ENCODE measurements at places on chromosomes 16 and 17.

- DNase-seq = no peak
Observed at GRCh38 chr17:9893411-9894012, 11.6 kb downstream of the RCVRN start.

GRCh38 chr17:1077986-1078711, 81.2 kb downstream of the TIMM22 start:
- no peak for DNase-seq

- no peak for DNase-seq
Observed at GRCh38 chr17:45770632-45771270, 13.4 kb upstream of the CRHR1 start.

- no peak for DNase-seq
Observed at GRCh38 chr16:4702466-4702808, 9.1 kb downstream of the NUDT16L1 start.

DNA sequence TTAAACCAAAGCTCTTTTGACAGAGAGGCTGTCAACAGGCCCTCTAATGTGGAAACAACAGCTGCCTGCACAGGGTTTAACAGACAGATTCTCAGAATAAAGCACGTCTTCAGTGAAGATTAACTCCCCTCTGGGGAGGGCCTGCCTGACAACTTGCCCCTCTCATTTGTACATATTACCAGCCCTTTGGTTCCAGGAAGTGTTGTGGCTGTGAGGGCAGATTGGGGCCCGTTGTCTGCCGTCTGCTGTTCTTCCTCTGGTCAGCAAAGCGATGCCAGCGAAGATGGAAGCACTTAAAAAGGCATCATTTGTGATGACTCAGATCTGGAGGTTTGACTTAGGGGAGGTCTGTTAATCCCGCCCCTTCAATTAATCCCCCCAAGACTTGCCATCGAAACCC, 177.0 kb upstream of the IRX6 start:
- no peak for DNase-seq

GRCh38 chr17:79789943-79790804, 6.7 kb downstream of the CBX8 start:
- DNase-seq = no peak

- DNase-seq = peak; percentile 70
Observed at GRCh38 chr17:39235555-39236449, 10.1 kb upstream of the STAC2 start.

DNA sequence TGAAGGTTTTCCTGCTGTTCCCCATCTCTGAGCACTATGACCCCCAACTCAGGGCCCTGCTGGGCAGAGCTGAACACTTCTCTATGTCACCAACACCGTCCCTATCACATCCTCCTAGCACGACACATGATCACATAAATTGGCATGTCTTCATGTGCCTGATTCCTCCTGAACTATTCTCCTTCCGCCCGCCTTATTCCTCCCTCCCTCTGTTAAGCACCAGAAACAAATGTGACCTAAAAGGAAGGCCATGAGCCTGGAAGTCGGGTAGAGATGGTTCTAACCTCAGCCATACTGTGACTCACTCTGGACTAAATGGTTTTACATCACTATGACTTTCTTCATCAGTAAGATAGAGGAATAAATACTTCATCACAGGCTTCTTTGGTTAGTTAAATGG, 80.8 kb upstream of the DYNLRB2 start:
- no peak for DNase-seq

- no peak for DNase-seq
Observed at GRCh38 chr16:24257958-24258357, 1.8 kb downstream of the CACNG3 start.

DNA sequence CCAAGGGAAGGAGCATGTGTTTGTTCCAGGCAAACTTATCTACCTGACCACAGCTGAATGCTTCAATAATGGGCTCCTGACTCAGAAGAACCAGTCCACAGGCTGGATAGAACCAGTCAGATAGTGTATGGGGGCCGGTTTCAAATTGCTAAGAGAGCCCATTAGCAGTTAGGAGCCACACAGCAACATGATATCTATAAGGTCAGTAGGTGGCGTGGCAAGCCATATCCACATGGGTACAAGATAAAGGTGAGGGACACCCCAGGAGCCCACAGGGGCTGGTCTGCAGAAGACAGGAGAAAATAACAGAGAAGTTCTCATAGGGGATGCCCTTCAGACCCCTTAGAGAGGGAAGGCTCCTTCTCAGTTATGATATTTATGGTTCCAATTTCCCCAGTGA, 31.6 kb upstream of the CDRT15 start:
- no peak for DNase-seq

DNA sequence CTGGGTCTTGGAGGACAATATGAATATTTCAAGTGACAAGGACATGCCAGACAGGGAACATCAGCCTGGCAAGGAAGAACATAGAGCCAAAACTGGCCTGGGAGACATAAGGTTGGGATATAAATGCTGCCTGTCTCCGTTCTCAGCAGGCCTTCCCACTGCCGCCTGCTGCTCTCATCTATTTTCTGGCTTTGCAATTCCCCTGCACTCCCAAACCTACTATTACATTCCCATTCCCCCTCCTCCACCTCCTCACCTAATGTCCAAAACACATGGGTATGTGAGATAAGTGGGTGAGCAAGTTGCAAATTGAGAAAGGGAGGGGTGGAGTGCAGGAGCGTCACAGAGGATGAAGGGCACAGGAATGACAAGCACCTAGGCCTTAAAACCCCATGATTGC, 244.3 kb upstream of the CDH8 start:
- no peak for DNase-seq

DNA sequence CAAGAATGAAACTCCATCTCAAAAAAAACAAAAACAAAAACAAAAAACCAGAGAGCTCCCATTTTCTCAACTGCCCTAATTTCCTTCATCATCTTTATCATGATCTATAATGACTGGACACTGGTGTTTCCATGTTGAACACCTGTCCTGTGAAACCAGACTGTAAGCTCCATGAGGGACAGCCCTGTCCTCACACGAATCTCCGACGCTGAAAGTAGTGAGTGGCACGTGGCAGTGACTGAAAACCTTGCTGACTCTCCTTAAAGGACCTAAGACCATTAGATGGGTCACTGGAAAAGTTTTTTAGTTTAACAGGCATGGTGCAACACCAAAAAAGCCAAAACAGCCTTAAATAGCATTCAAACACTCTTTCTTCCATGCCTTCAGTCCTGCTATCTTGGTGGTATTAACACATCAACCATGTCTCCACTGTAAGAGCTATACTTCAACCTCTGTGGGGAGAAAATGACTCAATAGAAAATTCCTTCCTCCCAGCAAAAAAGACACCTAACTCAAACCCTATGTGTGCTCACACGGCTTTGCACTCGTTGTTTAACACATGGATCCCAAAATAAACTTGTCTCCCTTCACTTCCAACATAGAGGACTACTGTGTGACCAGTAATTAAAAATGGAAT, 8.3 kb downstream of the AXIN2 start:
- DNase-seq = no peak

GRCh38 chr17:39400547-39401411, 647 bp downstream of the FBXL20 start:
- peak; percentile 4 for DNase-seq

GRCh38 chr16:65786916-65787315, 579.6 kb upstream of the CDH5 start:
- no peak for DNase-seq

- DNase-seq = no peak
Observed at GRCh38 chr17:14886200-14886739, 378.9 kb downstream of the PMP22 start.

DNA sequence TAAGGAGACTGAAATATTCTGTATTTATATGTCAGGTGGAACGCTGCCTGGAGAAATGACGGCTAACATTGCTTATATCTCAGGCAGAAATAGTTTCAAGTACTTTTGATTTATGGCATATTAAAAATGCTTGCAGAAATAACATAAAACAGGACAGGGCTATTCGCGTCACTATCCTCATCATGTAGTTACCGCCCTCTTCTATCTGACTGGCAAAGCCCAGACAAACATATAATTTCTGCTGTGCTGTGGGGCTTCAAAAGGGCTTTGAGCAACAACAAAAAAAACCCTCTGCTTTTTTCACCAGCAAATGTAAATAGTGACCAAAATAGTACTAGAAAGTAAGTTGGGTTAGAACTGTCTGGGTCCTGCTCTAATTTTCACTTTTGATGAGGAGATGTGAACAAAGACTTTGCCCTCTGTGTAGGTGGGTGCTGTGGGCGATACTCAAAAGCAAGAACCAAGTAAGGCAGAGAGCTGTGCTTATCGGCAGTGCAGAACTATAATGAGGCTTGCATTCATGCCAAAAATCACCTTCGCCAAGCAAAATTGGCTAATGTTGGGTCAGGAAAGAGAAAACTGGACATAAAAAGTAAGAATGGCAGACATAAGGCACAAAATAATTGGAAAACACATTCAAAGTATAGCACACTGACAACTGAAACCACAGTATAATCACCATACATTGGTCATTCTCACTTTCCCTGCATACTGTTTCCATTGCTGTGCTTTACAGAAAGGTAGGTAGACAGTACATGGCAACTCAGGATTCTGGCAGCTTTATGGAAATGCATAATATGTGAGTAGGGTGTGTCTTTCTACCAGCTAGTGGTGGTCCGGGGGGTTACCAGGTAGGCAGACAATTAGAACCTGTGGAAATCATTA, 151.2 kb upstream of the AXIN2 start:
- DNase-seq = no peak

DNA sequence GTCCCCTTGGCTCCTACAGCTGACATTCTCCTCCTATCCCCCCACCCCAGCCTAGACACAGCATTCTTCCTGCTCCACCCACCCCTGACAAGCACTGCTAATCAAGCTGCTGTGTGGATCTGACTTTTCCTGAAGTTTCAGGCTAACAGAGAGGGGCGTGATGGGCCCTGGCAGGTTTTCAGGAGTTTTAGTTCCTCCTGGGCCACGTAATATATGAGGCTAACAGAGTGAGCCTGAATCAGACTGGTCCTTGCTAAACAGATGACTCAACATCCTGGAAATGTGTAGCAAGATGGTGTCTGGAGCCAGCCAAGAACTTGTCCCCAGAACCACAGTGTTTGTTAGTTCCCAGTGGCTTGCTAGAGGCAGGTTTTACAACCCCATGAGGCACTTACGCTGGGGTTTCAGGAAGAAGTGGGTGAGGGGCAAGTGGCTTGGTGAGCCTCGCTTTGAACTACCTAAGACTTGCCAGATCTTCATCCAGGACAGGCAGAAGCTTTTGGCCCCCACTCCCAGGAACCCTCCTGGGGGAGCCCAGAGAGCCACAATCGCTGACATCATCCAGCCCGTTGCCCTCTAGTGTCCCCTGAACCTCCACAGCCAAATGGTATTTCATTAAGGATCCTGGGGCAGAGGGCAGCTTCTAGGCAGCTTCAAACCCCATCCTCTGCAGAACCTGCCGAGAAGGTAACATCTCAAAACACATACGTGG, 15.9 kb downstream of the TMEM92 start:
- DNase-seq = no peak

GRCh38 chr16:15581127-15581815, 61.7 kb downstream of the MARF1 start:
- DNase-seq = no peak

GRCh38 chr16:84738255-84739038, 38.6 kb downstream of the USP10 start:
- peak; percentile 86 for DNase-seq

DNA sequence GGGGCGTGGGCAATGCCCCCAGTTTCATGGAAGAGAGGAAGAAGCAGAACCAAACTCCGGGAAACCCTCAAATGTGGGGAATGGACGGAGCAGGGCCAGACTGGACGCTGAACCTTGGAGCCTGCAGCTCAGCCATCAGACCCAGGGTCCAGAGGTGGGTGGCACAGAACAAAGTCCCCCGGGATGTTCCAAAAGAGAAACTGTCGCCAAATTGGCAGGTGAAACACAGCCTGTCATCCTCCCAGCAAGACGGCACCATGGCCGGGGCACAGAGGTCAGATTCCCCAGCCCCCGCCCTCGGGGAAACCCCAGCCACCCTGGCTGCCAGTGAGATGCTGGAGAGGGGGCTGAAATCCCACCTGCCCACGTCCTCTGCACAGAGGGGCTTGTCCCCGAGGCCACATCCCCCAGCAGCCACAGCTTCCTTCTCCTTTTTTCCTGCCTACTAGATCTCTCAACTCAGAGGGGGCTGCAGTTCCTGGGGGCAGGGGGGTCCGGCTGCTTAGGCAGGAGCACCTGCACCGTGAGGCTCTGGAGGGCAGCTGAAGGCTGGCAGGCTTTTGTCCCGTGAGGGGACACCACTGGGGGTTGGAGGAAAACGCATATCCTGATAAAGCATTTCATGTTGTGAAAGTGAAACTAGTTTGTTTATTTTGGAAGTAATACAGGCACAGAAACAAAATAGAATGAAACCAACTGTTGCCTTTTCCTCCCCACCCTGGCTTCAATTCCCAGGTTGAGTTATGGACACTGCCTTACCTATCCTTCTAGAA, 1.2 kb upstream of the SECTM1 start:
- no peak for DNase-seq

GRCh38 chr16:29926711-29927052, 656 bp upstream of the KCTD13 start:
- peak; percentile 71 for DNase-seq

DNA sequence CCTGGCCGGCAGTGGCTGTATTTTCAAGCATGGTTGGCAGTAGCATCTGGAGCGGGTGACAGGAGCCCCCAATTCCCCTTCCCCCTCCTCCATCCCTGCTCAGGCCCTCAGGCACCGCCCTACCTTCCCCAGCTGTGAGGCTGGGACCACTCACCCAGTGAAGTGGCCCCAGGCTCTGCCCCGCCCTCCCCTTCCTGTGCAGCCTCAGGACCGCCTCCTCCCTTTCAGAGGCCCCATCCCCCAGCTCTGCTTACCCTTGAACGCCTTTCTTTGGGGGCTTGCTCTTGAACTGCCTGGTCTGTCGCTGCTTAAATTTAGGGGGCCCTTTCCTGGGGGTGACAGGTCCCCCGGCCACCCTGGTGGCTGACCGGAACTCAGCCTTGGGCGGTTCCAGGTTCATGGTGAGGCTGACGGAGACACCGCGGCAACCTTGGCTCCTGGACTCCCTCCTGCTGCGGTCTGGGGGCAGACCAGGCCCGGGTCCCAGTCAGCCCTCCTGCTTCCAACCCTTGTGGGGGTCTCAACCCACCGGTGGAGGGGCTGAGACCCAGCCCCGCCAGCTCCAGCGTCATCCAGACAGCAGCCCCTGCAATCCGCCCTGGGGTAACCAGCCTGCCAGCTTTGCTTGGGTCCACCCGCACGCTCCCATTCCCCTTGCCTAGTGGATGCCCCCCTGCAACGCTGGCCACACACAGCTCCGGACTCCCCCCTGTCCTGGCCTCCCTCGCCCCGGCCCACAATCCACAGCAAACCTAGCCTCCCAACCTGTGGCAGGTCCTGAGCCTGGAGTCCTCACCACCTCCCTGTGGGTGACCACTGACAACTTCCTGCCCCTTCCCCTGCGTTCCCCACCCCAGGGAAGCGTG, 3.2 kb downstream of the PDE6G start:
- no peak for DNase-seq

DNA sequence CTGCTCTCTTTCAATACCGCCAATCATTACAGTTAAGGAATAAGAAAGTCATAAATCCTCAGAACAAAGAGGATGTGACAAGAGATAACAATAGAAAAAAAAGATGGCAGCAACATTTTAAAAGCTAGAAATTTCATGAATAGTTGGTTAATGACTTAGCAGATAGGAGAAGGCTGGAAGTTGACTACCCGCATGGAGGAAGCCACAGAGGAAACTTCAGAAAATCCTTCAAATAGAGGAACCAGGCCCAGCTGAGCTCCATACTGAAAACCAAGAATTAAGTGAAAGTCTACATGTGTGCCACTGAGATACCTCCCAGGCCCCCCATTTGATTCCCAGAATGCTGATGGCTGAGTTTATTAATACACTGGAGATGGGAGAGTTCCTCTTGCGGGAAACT, 109.3 kb downstream of the GSG1L start:
- no peak for DNase-seq
